ENCODE measurements at places on chromosomes 6 and 20.

DNA sequence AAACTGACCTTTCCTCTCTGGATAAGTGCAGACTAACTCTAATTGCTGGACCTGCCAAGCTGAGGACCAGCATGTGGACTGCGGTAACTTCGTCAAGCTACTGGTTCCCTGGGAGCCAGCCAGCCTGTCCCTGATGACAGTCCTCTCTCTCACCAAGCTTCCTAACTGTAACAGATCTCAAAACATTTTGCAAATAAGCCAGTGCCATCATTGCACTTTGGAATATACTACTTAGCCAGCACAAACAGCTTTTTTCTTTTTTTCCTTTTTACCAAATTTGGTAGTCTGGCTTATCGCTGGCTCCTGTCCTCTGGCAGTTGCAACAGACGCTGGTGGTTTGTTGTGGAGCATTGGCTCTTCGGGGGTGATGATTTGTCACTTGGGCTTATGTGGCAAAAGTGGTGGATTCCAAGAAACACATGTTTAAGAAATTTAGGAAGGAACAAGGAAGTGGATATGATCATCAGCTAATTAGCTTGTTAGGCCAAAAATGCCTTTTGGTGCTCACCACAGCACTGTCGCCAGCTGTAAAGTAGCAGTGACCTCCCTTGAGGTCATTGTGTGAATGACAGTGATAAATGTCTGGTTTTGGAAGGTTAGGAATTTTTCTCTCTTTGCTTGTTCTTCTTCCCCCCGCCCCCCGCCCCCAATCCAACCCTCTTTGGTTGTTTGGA, 171.7 kb downstream of the CLIC5 start:
- no peak for DNase-seq

DNA sequence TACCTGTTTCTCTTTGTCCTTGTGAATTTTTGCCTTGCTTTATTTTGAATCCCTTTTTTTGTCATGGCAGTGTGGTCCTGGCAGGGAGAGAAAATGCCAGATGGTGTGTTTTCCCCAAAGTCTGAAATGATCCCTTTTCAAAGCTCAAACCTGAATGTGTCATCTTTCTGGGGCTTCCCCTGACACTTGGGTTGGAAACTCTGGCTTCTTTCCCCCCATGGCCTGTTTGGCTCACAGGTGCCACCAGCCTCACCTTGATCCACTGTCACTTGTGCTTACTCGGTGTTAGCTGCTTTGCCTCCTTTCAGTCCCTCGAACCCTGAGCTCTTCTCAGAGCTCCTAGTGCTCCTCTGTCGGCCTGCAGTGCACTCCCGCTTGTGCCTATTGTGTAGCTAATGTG, 22.3 kb downstream of the MYBL2 start:
- DNase-seq = no peak

- DNase-seq = no peak
Measured at GRCh38 chr6:80338201-80338836, 231.8 kb downstream of the BCKDHB start.

- peak; percentile 43 for DNase-seq
Measured at GRCh38 chr6:110878751-110879522, 4.4 kb downstream of the AMD1 start.

GRCh38 chr20:25209911-25210310, 14.4 kb downstream of the ENTPD6 start:
- no peak for DNase-seq

DNA sequence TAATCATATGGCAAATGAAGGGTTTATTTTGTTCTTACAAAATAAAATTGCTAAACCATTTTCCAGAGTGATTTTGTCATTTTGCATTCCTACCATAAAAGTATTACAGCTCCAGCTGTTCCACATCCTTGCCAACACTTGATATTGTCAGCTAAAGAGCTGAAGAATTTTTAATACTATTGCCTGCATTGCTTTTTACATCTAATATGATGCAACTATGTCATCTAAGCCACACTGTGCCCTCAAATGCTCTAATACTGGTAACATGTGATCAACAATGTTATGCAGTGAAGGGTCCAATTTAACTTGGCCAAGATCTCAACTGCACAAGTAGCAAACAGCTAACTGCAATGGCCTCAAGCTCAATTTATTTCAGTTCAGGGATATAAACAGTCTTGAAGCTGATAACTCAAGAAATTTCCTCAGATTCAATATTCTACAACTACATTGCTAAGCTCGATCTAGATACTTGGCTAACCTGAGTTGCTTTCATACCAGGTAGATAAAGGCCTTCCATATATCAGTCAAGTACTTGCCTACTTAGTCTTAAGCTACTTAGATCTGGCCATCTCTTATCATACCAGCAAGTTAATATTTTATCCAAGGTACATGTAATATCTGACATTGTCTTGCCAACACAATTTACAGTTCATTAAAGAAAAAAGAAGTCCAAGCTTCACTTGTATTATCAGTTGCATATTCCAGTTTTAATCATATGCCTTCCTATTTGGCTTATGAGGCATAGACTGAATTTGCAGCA, 17.0 kb downstream of the AKIRIN2 start:
- no peak for DNase-seq
